ENCODE measurements at places on chromosomes 7 and 10.

GRCh38 chr10:131620314-131620713, 280.5 kb upstream of the PPP2R2D start:
- no peak for DNase-seq

- no peak for DNase-seq
Observed at GRCh38 chr7:37683246-37684120, at the start of gene GPR141. Gene GPR141, plus strand, starts transcription at chr7:37683766. Its CDS starts 56,628 bp downstream, at chr7:37740394.

DNA sequence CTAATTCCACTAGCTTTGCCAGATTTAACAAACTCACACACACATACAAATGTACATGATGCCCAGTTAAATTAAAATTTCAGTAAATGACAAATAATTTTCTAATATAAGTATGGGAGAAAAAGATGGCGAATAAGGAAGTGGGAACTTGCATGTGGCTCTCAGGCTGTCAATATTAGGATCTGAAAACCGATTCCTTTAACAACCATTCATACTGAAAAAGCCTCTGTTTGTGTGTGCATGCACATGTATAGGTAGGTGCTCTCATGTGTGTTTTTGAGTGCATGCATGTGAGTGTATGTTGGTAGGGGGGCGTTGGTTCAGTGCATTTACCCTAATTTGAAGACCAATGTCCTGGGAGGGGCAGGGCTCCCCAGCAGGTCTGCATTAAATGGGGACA, 125.3 kb downstream of the HTR7 start:
- DNase-seq, result no peak

DNA sequence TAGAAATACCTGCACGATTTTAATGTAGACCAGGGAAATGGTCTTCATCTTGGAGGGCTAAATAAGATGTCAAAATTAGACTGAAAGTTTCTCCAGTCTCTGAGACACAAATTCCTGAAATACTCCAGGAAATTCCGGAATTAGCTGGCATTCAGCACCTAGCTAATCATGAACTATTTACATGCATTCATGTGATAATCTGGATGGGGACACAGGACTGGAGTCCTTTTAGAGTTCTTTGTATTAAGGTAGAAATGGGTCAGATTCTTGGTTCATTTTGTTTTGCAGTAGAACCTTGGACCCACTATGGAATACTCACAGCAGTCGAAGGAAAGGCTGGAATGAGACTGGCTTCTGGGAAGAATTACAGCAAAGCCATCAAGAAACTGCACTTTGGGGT, 65.3 kb upstream of the MDFIC start:
- no peak for DNase-seq

DNA sequence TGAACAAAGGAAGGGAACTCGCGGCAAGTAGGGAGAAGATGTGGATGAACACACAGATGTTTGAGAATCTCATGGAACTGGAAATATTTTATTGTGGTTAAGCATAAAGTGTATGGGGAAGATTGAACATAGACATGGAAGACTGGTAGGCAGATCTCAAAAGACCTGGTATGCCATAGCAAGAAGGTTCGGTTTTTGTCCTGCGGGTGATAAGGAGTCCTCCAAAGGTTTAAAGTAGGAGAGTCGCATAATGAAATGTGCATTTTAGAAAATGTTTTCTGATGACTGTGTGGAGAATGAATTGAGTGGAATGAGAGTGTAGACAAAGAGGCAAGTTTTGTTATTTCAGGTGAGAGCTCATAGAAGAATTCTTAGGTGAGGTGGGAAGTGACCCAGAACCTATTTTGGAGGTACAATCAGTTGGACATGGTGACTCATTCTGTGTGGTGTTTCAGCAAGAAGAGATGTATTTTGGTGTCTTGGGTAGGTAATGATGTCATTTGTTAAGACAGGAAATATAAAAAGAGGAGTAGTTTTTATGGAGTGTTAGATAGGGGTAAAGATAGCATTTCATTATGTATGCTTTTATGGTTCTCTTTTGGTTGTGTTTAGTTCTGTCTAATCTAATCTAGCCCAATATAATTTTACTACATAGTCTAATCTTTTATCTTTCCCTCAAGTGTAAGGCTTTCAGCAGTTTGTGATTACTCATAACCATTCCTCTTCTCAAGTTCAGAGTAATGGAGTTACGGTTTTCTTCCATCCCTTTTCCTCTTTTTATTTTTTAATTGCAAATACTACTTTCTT, 239.2 kb downstream of the EXOC4 start:
- DNase-seq, result no peak

DNA sequence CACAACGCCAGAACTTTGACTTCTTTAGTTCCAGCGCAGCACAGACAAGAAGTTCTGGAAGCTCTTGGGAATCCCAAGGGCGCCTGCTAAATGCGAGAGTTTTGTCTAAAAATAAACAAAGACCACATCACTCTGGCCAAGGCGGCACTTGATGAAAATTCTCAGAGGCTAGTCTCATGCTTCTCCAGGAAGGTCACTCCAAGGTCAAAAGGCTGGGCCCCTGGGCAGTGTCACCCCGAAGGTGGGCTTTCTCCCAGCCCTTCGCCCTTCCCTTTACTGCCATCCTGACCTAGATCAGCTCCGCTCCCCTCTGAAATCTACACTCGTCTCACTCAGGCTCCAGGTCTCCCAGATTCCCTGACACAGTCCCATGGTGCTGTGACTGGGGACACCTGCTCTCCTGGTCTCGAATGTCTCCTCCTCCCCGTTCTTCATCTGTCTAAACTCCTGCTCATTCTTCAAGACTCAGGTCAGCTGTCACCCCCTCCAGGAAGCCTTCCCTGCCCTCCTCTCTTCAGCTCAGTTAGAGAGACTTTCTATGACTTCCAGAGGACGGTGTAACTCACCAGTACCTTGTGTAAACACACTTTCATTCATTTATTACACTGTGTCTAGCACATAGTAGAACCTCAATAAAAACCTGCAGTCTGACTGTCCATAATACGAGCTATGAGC, 10.5 kb downstream of the FAM53B start:
- no peak for DNase-seq

- no peak for DNase-seq
Observed at GRCh38 chr7:44738051-44738723, 10.5 kb upstream of the ZMIZ2 start.

GRCh38 chr7:86689363-86689762, 45.7 kb downstream of the GRM3 start:
- no peak for DNase-seq
